CD4-positive, alpha-beta T cell treated with Interleukin-6 at 100 ng/mL for 8 hours (primary cell): ENCODE measurements at places on chromosomes 13 and 19.

GRCh38 chr13:68697551-68697950, 1410.1 kb upstream of the ATXN8OS start:
- no peak for DNase-seq

- no peak for DNase-seq
Observed at GRCh38 chr19:934865-935479, 9.1 kb downstream of the ARID3A start.

DNA sequence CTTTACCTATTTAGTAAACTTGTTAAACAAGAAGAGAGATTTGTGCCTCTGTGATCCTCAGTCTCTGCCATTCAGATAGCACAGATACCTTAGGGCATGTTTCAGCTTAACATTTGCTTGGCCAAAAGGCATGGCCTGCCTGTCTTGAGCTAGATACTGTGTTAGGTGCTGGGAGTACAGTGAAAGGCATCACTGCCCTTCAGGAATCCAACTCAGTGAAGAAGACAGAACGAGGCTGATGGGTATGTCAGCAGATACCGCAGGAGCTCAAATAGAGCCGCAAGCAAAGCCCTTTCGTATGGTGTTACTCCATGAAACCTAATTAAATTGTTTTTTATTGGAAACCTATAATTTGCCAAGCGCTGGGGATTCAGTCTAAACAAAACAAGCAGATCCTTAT, 12.9 kb downstream of the ZNF507 start:
- no peak for DNase-seq

- no peak for DNase-seq
Observed at GRCh38 chr13:32883474-32883873, 132.7 kb upstream of the KL start.

- no peak for DNase-seq
Observed at GRCh38 chr13:48110132-48110868, 15.4 kb upstream of the MED4 start.

GRCh38 chr13:21034603-21035191, 26.7 kb downstream of the LATS2 start:
- DNase-seq = no peak

DNA sequence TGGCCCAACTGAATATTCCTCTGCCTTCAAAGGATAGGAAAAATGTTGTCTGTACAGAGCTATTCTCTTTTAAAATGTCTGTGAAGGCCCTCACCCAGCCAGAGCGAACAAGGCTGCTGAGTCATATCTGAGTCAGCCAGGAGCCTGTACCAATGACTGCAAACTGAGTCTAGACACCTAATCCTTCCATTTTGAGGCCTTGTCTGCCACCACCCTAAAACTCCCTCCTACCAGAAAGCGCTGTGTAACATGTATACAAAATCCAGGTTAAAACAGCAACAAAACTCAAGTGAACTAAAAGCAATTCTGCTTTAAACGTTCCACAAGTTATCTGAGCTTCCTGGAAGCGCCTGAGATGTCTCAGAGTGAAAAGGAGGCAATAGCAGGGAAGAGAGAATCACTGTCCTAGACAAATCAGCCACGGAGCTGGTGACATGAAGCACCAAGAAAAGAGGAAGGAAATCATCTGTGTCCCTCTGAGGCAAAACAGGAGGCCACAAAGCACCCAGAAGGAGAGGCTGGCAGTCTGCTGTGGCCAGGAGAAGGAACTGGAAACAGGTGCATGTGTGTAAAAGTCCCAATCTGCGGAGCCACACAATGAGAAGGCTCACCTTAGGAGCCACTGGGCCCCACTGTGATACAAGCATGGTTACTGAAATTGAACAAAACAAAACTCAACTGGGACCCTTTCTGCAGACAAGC, 10.2 kb downstream of the DHRS12 start:
- no peak for DNase-seq

GRCh38 chr19:55697698-55698097, 22.7 kb downstream of the EPN1 start:
- no peak for DNase-seq

GRCh38 chr19:7927605-7928333, 1.8 kb upstream of the CTXN1 start:
- no peak for DNase-seq
